Activated CD8-positive, alpha-beta memory T cell treated with anti-CD3 and anti-CD28 coated beads, Interleukin-2, amount 50 U/mL, for 4 hours (primary cell): ENCODE measurements at places on chromosomes 1 and 21.

GRCh38 chr1:160884579-160884978 is 401 bp downstream of the ITLN1 start:
- no peak for DNase-seq

GRCh38 chr1:6485168-6486101 is 6.0 kb downstream of the PLEKHG5 start:
- DNase-seq = no peak

DNA sequence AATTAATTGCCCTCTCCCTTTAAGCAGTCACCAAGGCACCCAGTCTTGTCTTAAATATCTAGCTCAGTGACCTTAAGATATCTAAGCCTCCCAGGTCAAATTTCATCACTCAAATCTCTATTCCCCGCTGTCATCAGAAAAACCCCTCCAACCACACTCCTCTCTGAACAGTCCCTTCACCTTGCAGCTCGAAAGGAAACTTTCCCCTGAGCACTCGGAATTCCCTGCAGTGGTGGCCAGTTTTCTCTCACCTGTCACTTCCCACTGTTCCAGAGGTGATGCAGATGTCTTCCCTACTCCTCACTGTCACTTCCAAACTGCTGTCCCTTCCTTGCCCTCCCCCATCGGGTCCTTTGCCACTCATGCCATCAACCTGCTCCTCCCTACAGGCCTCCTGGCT is 15.3 kb upstream of the SSX2IP start:
- DNase-seq = no peak

DNA sequence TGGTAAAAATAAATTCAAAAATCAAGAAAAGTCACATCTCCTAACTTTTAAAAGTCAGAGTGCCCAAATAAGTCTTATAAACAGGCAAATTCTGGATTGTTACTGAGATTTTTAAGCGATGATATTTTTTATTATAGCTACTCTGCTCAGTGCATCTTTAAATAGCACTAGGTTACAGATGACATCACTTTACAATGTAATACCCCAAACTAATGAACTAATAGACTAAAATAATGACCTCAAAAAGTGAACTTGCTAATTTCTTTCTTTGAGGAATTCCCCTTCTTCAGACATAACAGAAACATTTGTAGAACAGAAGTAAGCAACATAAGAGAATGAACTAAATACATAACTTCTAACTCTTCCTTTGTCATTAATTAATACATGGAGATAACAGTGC is 33.0 kb upstream of the ACTA1 start:
- no peak for DNase-seq

DNA sequence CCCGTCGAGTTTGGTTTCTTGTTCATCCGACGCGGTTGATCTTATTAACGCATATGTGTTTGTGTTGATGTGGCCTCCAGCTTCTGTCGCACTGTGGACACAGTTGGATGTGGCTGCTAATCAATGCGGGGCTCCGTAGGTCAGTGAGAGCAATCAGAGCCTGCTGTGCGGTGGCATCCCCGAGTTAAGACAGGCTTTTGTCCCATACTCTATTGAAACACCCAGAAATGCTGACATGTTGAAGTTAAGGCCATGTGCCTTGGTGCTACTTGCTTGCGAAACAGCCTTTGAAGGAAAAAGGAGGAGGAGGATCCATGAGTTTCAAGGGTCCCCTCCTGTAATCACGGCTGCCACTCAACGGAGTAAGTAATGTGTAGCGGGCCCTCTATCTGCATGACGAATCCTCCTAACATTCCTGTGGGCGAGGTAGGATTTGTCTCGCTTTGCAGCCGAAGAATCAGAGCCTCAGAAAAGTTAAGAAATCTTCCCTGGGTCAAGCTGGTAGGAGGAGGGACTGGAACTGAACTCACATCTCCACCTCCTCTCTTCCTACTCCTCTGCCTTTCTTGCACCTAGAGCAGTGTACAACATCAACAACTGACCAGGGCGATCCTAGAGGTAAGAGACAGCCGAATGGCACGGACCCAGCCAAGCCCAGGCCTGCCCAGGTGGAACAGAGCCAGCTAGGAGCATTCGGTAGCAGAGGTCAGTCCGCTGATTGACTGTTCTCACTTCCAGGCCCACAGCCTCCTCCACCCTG is 19.5 kb downstream of the PDE9A start:
- DNase-seq = no peak
